Osteoblast (primary cell): ENCODE measurements at places on chromosomes 13 and 19. TPM values are rescaled to one million over a fixed set of nuclear protein-coding genes. Genes with fewer than 3 reads are reported as not detected.

The PABPC3 gene
- under 0.01 and 0.29 TPM in 2 replicates for total RNA-seq

The TLE6 gene
- under 0.01 and 0.72 TPM in 2 replicates for total RNA-seq

The PCP2 gene
- total RNA-seq = not detected in 2 replicates

The UBE2L5 gene
- total RNA-seq = 0.59 TPM in 1 of 2 replicates, not detected in the other
